ENCODE measurements at places on chromosomes 3 and 15.

- no peak for DNase-seq
Measured at GRCh38 chr15:57961919-57962318, 103.6 kb downstream of the ALDH1A2 start.

DNA sequence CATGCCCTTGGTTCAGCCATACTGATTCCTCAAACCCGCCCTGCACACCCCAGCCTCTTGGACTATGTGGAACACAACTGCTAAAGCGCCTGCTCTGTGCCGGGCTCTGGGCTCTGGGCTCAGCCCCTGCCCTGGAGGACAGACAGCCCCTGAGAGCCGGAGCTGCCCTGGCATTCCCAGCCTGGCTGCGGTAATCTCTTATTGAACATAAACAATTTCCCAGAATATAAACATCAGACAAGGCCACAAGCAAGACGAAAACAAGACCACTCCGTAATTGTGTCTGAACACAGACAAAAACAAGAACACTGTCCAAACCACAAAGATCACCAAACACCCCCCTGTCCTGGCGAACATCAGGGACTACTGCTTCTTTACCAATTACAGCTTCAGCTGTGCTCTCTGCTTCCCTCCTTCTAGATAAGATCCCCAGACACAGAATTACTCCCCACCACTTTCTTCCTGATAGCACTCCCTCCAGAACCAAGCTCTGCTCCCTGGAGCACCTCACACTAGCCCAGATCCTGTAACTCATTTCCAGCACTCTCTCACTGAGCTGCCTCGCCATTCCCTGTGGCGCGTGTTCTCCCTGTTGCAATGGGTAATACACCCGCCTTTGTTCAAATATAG lies 57.1 kb upstream of the TLE3 start:
- peak; percentile 52 for DNase-seq

- DNase-seq: no peak
Measured at GRCh38 chr3:72753495-72753894, 94.8 kb downstream of the SHQ1 start.

DNA sequence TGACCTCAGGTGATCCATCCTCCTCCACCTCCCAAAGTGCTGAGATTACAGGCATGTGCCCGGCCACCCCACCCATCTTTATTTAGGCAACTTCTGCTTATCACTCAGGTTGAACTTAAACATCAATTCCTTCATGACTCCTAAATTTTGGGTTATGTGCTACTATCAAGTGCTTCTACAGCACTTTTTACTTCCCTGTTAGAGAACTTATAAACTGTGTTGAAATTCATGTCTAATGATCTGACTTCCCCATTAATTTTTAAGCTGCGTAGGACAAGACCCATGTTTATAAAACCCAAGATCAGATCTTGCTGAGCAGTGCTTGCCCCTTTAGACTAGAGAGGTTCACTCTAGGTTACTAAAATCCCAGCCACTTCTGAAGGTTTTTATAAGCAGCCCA lies 266.2 kb upstream of the TPRG1 start:
- no peak for DNase-seq

DNA sequence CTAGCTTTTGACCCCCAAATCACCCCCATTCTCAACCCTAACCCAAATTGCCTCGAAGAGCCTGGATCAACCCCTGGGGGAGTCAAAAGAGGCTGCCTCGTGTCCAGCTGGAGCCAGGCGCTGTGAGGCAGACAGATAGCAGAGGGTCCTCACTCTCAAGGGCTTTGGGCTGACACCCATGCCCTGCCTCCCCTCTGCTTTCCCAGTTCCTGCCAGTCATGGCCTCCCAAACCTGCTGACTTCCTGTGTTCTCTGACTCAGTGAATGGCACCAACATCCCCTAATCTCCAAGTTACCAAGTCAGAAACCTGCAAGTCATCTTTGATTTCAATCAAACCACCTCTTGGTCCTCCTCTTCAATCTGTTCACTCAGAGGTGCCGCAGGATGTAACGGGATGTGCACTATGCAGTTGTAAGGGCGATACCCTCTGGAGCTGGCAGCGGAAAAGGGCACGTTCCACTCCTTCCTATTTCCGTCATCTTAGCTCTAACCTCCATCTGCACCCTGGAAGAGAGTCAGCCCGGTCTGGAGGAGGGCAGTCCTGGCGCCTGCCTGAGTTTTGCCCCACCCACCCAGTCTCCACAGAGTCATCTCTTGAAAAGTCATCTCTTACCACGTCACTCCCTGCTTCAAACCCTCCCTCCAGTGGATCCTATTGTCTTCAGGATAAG lies 52.4 kb upstream of the FAM174B start:
- no peak for DNase-seq

DNA sequence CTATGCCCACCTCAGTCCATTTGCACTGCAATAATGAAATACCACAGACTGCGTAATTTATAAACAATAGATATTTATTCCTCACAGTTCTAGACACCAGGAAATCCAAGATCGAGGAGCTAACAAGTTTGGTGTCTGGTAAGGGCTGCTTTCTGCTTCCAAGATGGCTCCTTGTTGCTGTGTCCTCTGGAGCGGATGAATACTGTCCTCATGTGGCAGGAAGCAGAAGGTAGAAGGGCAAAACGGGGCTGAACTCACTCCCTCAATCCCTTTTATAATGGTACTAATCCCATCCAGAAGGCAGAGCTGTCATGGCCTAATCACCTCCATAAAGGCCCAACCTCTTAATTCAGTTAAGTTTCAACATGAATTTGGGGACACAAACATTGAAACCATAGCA lies 75.3 kb downstream of the P2RY1 start:
- peak; percentile 19 for DNase-seq

- DNase-seq: no peak
Measured at GRCh38 chr3:14867936-14868570, 49.3 kb downstream of the FGD5 start.

DNA sequence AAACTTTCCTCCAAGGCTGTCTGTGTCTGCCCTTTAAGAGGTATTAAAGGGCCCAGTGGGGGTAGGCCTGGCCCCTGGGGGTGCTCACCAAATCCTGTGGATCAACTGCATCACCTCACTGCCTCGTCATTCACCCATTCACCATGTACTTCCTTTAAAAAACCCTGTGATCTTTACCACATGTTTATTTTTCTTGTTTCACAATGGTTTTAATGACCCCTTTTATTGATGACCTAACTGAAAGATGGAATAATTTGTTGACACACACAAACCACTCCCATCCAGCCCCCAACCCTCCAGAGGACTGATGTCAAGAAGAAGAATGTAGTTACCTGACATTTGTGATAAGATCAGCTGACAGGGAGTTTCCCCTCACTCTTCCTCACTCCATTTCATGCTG lies 40.8 kb downstream of the KCNAB1 start:
- DNase-seq: no peak

- DNase-seq: no peak
Measured at GRCh38 chr3:192061426-192061825, 600.5 kb downstream of the PYDC2 start.

- no peak for DNase-seq
Measured at GRCh38 chr3:196016485-196016884, 65.4 kb downstream of the TFRC start.

DNA sequence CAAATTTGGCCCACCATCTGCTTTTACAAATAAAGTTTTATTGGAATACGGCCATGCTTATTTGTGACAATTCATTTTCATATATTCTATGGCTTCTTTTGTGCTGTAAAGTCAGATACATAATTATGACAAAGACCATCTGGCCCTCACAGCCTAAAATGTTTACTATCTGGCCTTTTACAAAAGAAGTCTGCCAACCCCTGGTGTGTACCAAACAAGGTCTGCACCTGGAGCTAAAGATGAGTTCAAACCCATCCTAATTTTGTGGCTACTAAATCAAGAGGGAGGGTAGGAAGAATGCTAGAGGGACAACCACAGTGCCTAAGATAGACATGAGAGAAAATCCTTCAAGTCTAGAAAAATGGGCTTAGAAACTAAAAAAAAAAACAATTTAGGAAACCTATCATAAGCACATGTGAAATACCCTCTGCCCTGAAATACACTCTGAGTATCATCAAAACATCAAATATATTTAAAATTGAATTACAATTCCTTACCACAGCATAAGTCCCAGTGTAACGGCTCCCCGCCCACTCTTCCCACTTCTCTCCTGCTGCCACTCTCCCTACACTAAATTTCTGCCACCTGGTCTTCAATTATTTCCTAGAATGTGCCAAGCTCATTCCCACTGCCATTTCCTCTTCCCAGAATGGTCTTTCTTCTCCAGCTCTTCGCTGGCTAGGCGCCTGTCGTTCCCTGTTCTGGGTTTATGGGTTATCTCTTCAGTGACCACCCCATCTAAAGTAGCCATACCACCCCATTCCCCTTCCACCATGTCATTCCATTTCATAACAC lies 950.7 kb upstream of the CFAP20DC start:
- no peak for DNase-seq

DNA sequence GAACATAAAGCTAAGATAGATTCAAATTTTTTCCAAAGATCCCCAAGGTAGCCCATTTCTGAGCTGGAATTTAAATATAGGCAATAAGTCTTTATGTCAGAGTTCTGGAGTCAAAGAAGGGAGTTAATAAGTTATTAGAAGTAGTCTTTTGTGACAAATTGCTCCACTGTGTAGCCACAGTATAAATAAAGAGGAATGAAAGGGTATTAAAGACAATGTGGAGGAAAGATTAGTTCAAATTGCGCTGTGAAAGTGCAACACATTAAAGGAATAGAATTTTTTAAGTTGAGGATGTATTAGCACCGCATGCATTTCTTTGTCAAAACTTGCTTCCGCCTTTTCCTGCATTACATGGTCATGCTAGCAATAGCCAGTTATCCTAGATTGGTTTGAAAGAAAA lies 666.6 kb upstream of the CCDC54 start:
- DNase-seq: no peak

GRCh38 chr15:92510163-92510882 lies 116.6 kb downstream of the ST8SIA2 start:
- DNase-seq: no peak

DNA sequence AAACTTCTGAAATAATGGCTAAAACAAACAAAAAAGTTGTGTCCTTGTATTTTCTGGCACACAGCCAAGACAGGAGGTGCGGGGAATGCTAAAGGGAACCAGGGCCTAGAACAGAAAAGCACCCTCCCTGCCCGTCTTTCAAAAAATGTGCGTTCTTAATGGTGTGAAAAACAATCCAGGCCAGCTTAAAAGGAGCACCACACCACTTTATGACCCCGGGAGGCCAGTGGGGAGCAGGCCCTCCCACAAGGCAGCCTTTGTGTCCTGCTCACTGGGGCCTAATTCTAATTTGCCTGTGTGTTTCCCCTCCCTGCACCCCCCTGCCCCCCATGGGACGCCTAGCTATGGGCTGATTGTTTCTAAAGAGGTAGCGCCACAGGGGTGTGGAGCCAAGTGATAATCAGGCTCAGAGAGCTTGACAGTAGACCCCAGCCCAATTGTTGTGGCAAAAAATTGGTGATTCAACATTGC lies 181.4 kb downstream of the GREM1 start:
- no peak for DNase-seq

- no peak for DNase-seq
Measured at GRCh38 chr3:168051531-168052471, 43.9 kb downstream of the GOLIM4 start.

DNA sequence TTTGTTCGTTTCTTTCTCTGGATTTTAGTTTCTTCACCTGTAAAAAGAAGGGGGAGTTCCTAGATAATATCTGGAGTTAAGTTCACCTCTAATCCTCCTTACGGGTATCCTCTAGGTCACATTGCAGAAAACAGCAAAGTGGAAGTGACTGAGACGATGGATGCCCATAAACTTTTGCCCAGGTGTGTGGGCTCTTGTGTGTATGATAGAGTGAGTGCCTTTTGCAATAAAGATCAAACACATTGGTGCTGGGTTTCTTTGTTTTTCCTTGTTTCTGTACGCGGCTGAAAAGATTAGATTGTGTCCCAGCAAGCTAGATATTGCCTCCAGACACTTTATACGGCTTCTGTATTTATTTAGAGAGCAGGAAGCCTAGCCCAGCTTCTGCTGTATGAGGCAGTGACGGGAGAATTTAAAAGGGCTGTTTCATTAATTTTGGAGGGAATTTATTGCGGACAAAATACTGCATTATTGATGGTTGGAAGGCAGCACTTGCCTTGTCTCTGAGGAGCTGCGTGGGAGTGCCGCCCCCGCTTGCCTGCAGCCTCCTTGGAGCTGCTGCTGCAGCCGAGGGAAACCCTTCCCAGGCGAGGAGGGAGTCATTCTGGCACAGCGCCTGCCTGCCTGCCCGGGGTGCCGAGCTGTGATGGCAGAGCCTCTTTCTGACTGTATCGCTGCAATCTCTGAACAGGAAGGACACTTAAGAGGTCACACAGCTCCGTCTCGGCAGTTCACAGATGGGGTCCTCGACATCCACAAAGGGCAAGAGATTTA lies 38.5 kb downstream of the PYDC2 start:
- DNase-seq: no peak

DNA sequence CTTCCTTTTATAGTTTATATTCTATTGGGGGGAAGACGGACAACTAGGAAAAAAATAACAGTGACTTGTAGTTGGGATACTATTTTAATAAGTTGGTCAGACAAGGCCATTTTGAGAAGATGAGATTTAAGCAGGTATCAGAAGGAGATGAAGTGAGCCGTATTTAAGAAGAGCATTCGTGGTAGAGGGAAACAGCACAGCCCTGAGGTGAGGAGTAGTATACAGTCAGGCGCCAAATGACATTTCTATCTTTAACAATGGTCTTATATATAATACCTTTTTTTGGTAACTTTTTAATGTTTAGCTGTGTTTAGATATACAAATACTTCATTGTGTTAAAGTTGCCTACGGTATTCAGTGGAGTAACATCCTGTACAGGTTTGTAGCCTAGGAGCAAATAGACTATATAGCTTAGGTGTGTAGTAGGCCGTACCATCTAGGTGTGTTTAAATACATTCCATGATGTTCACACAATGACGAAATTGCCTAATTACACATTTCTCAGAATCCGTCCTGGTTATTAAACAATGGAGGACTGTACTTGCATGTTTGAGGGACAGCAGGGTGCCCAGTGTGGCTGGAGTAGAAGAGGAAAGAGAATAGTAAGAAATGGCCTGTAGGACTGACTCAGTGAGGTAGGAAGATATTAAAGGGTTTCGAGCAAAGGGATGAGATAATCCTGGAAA lies 1.6 kb downstream of the NKTR start:
- peak; percentile 47 for DNase-seq

GRCh38 chr3:100603469-100603868 lies 5.9 kb upstream of the ADGRG7 start:
- peak; percentile 65 for DNase-seq

- DNase-seq: no peak
Measured at GRCh38 chr3:156825795-156826143, 384 bp upstream of the LEKR1 start.

GRCh38 chr3:79027593-79027992 lies 740.2 kb downstream of the ROBO1 start:
- no peak for DNase-seq

GRCh38 chr15:75143738-75144334 lies 57.8 kb upstream of the C15orf39 start:
- DNase-seq: peak; percentile 21

GRCh38 chr3:16516695-16517481 lies 3.4 kb upstream of the RFTN1 start:
- peak; percentile 15 for DNase-seq

- no peak for DNase-seq
Measured at GRCh38 chr3:166879661-166880060, 500.4 kb downstream of the ZBBX start.

- DNase-seq: no peak
Measured at GRCh38 chr3:23728601-23729117, 77.1 kb upstream of the UBE2E1 start.

- no peak for DNase-seq
Measured at GRCh38 chr3:116291141-116291540, 154.1 kb downstream of the LSAMP start.

Measured in OCI-M1 (cell line).